ENCODE measurements at places on chromosomes 5 and 9.

DNA sequence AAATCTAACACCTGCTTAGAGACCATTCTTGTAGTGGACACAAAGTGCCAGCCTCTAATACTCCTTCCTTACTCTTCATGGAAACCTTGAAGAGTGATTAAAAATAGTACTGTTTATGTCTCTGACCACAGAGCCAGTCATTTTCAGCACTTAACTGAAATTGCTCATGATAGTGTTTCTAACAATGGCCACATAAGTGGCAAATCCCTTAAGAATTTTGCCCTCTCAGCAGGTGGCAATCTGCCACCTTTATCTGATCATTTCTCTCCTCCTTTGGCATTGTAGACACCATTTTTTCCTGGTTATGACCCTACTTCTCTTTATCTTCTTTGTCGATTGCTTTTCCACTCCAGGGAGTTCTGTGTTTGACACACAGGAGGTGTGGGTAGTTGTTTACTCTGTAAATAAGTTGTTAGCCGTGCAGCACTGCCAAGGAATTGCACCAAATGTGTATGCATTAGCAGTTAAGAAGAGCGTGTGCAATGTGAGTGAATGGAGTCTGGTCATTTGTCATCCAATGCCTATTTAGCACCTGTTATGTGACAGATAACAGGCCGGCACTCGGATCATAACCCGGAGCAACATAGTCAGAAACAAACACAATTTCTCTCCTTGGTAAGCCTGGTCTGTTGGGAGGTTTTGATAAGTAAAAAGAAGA lies 36.8 kb upstream of the STARD4 start:
- no peak for DNase-seq

- DNase-seq, result no peak
Observed at GRCh38 chr5:23740029-23740428, 232.6 kb downstream of the PRDM9 start.

- DNase-seq, result no peak
Observed at GRCh38 chr9:134131471-134132207, 4.2 kb upstream of the WDR5 start.

- DNase-seq, result no peak
Observed at GRCh38 chr9:137318602-137319001, 16.5 kb upstream of the NRARP start.

DNA sequence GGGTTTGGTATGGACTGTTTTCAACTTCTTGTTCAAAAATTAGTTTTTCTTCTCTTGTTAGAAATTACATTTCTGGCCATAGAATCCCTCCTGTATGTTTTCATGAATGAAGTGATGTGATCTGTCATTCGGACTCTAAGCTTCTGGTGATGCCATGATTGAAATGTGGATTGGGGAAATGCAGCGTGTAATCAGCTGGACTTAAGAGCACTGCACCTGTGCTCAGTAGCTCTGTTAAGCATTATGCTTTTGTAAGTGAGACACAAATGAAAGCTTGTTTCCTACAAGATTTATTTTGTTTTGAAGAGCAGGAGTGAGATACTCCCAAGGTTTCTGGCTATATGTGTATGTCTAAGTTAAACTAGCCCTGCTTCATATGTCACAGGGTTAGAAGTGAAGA lies 24.0 kb upstream of the FAM120AOS start:
- DNase-seq, result no peak
